MV-4-11 (cell line): ENCODE measurements at places on chromosomes 7 and 10.

GRCh38 chr10:69896606-69897231 is 95.0 kb downstream of the COL13A1 start:
- no peak for DNase-seq

GRCh38 chr10:90148116-90148855 is 446.9 kb downstream of the KIF20B start:
- DNase-seq, result peak; percentile 46

GRCh38 chr7:7790041-7790741 is 71.8 kb upstream of the RPA3 start:
- no peak for DNase-seq

DNA sequence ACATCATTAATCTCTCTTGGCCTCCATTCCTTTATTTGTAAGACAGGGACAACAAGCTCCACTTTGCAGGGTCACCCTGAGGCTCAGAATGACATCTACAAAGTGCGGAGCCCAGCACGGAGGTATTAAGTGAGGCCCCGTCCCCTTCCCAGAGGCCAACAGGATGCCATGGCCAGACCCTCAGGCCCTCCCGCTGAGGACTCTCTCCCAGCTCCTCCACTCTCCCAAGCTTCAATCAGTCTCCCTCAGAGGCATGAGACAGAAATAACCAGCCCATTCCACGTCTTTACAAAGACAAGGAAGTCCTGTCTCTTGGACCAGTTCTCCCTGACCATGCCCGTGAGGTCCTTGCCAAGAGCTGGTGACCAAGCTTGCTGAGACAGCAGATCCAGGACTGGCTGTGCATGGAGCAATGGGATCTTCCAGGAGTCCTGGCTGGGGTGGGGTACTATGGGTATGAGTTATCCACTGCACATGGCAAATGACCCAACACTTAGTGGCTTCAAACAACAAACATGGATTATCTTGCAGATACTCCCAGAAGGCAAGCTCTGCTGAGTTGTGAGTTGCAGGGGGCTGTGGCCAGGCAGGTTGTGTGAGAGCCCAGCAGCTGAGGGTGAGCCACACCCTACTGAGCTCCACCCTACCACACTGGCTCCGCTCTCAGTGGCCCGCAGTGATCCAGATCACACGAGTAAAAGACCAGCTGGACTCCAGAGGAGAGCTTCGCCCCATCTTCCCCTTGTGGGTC is 4.3 kb upstream of the PPIF start:
- DNase-seq, result no peak

DNA sequence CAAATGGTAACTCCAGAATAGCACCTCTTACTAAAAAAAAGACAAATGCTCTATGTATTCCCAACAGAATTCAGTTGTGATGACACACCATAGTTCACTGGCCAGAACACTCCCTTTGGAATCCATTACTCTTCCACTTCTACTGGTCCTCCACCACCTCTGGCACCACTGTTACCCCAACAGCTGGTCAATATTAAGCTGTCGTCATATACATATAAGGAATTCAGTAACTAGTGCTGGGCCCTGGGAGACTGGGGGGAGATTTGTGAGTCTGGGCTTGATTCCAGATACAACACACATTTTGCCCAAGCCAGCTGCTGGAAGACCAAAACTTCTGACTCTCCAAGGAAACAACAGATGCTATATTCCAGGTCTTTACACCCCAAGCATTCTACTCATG is 26.0 kb upstream of the ITGA8 start:
- no peak for DNase-seq

GRCh38 chr7:111727905-111728634 is 165.8 kb upstream of the IMMP2L start:
- no peak for DNase-seq

- peak; percentile 90 for DNase-seq
Observed at GRCh38 chr7:7857143-7857583, 111.4 kb upstream of the GLCCI1 start.

DNA sequence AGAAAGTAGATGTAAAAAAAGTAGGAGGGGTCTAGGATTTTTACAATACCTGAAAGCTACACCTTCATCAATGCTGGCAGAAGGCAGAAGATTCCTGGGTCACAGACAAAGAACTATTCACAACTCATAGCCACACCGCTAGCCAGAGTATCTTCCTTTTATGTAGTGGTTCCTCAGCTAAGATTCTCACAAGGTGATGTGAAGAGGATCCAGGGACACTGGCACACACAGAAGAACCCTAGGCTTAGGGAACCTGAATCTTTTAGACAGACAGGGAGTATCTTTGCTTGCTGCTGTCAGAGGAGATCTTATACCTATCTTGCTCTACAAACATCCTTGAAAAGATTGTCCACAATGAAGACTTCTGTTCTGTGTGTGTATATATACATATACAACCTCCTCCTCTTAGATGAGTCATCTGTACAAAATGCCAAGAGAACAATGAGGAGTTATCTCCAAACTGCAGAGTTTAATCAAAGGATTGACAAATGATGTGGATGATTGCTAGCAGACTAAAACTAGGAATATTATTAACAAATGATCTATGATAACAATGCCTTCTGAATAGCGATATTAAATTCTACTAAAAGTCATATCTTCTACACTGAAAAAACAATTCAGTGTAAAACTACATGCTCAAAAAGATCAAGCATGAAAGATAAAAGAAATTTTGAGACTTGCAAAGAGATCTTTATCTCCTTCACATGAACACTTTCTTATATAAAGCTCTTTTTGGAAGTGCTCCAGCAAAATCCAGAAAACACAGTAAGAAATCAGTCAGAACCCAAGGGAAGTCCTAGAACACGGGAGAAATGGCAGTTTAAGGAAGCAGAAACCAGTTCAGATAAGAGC is 409.3 kb downstream of the PARD3 start:
- no peak for DNase-seq

- no peak for DNase-seq
Observed at GRCh38 chr10:118012952-118013525, 33.7 kb downstream of the RAB11FIP2 start.

DNA sequence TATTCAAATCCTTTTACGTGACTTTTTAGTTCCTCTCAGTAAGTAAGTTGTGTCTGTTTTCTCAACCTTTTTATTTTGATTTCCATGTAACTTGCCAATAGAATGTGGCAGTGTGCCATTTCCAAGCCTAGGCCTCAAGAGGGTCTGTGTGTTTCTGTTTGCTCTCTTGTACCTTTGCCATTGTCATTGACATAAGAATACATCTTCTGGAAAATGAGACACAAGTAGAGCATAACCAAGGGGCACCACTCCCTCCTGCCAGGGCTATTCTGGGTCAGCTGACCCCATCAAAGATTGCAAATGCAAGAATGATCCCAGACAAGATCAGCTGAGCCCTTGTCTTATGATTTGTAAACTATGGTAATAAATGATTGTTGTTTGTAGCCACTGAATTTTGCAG is 524.0 kb downstream of the IPMK start:
- DNase-seq, result no peak

GRCh38 chr7:97149843-97150242 is 32.3 kb downstream of the SDHAF3 start:
- no peak for DNase-seq

DNA sequence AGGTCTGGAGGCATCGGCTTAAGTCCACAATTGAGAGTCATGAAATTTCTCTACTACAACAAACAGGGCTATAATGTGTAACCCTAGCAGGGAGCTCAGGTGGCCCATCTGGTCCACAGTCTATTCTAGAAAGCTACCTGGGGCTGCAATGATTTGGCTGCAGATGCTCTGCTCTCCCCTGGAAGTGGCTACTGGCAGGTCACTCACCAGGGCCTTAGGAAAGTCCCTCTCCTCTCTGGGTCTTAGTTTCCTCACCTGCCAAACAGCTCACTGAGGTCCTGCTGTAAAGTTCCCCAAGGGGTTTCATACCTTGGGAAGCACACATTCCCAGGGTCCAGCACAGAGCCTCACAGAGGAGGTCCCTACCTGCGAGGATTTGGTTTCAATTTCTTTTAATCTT is 2.5 kb downstream of the IGFBP3 start:
- no peak for DNase-seq

DNA sequence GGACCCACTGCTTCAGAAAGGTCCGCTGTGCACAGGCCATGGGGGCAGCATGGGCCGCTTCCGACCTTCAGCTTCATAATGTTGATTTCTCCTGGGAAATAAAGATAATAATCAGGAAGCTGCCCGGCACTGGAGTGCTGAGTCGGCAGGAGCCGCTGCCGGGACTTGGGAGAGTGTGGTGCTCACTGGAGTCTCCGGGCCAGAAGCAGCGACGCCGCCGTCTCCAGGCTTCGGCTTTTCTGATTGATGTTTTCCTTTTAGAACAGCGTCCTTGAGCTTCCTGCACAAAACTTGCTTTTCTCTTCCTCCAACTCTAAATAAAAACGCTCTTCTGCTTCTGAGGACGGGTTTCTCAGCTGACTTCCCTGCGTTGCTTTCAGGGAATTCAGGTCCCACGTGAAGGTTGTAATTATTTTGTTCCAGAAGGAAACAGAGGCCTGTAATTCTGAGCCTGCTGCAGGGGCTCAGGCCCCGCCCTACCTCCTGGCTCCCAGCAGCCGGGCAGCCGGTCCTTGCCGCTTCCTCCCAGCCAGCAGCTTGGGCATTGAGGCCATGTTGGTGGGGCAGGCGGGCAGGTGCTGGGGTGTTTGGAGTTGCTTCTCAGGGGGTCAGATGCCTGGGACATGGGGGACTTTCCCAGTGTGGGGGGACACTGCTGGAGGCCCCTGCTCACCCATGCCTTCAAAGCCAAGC is 14.7 kb downstream of the PWWP2B start:
- DNase-seq, result no peak

- no peak for DNase-seq
Observed at GRCh38 chr10:120990831-120991230, 139.7 kb downstream of the WDR11 start.

GRCh38 chr10:125768219-125768855 is 7.3 kb downstream of the MMP21 start:
- DNase-seq, result no peak

- DNase-seq, result no peak
Observed at GRCh38 chr10:24680647-24681524, 42.8 kb downstream of the ARHGAP21 start.

DNA sequence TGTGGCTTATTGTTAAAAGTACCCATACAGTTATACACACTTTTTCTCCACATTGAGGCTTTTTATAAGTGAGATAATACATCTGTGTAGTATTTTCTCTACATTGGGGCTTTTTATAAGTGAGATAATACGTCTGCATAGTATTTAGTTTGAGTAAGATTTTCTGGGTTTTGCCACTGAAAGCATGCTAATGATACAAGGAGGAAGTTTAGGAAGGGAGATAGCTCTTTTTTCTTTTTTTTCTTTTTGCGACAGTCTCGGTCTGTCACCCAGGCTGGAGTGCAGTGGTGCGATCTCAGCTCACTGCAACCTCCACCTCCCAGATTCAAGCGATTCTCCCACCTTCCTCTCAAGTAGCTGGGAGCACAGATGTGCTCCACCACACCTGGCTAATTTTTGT is 13.3 kb downstream of the FAM107B start:
- peak; percentile 37 for DNase-seq

DNA sequence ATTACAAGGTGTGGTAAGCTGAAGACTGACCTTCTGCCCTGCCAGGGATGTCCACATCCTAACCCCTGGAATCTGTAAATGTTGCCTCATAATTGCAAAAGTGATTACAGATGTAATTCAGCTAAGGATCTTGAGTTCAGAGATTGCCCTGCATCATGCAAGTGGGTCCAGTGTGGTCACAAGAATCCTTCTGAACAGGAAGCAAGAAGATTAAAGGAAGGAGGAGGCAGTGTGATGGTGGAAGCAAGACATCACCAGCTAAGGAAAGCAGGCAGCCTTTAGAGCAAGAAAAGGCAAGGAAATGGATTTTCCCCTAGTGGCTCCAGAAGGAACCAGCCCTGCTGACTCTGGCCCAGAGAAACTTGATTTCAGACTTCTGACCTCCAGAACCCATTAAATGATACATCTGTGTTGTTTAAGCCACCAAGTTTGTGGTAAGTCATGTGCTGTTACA is 78.1 kb downstream of the USP6NL start:
- peak; percentile 20 for DNase-seq

GRCh38 chr7:148782757-148783456 is 84.2 kb downstream of the CUL1 start:
- DNase-seq, result no peak

DNA sequence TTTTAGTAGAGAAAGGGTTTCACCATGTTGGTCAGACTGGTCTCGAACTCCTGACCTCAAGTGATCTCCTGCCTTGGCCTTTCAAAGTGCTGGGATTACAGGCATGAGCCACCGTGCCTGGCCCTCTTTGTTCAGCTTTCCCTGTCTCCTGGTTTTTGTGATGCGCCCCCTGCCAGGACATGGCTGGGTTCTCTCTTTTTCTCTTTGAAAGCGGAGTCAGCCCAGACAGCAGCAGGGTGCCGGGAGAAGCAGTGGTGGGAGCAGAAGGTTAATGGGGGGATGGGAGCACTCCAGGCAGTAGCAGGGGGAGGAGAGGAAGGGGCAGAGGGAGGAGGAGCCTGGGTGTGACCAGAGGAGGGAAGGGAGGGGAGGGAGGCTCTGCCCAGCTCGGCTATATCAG is 1.8 kb downstream of the MUC3A start:
- no peak for DNase-seq

DNA sequence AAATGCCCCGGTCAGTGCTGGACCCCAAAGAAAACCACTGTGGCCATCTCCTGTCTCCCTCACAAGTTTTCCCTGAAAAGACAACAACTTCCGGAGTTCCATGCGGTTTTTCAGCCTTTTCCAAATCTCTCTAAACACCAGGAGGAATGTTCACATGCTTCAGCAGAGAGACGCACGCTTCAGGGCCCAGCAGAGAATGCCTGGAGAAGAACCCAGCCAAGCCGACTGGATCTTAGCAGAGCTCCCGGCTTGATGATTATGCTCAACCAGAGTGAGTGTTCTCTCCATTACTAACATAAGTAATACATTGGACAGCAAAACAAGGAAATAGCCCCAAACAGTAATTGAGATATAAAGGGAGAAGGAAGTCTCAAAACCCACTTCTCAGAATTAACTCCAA is 17.9 kb downstream of the PRKCQ start:
- DNase-seq, result peak; percentile 15

GRCh38 chr10:112785089-112785488 is 165.0 kb upstream of the TCF7L2 start:
- DNase-seq, result no peak

DNA sequence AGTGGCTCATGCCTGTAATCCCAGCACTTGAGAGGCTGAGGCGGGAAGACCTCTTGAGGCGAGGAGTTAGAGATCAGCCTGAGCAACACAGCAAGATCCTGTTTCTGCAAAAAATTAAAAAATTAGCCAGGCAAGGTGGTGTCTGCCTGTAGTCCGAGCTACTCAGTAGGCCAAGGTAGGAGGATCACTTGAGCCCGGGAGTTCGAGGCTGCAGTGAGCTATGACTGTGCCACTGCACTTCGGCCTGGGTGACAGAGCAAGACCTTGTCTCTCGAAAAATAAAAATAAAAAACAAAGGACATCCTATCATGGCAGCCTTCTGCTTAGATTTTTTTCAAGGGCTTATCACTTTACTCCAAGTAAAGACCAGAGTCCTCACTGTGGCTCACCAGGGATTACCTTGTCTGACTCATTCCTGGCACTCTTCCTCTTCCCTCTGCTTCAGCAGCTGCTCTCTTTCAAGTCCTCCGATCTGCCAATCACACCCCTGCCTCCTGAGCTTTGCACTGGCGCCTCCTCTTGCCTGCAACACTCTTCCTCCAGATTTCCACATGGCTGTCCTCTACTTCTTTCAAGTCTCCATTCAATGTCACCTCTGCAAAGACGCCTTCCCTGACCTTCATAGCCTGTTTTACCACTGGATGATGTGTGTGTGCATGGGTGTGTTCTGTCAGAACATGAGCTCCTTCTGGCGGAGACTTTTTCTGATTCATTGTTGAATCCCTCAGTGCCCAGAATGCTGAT is 7.7 kb downstream of the PRTFDC1 start:
- peak; percentile 85 for DNase-seq
